ENCODE measurements at places on chromosomes 6 and 20.

- no peak for DNase-seq
Observed at GRCh38 chr6:1657116-1657770, 47.5 kb downstream of the FOXC1 start.

DNA sequence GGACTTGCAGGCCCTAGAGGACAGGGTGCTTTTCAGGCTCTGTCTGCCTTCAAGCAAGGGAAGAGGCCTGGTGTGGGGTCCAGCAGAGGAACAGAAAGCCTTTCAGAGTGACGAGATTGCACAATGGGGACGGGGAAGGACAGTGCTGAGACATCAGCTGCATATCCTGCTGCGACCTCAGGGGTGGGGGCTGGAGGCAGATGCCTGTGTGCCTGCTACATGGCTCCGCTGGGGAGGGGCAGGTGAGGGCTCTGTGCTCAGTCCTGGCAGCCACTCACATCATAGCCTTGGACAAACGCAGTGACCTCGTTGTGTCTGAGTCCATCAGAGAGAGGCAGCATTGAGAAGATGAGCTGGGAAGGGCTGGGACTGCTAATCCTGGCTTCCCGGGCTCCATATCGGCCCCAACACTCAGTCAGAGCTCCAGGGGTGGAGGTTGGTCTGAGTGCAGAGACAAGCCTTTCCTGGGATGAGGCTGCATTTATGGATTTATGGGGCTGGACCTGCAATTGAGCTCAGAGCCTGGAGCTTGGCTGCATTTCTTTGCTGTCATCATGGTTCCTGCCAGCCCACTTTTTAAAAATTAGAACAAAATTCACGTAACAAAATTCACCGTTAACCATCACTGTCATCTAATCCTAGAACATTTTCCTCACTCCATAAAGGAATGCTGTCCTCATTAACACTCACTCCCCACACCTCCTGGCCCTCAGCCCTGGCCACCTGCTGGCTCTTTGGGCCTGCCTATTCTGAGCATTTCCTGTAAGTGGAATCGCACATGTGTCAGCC is 196.9 kb upstream of the SLC24A3 start:
- no peak for DNase-seq

- no peak for DNase-seq
Observed at GRCh38 chr20:60219984-60220562, 261.9 kb downstream of the CDH26 start.

GRCh38 chr6:48113130-48113529 is 2.1 kb upstream of the PTCHD4 start:
- DNase-seq = no peak
